ENCODE measurements at places on chromosomes 3 and 15. TPM values are rescaled to one million over a fixed set of nuclear protein-coding genes. Genes with fewer than 3 reads are reported as not detected.

The RARB gene
- 10.3 TPM for total RNA-seq

The CLRN1 gene
- total RNA-seq = not detected

The GPR149 gene
- total RNA-seq = not detected

The FSTL1 gene
- 887 TPM for total RNA-seq

The FMN1 gene
- 1.0 TPM for total RNA-seq
